Peyer's patch (tissue), 4 donors: ENCODE measurements at places on chromosomes 4 and X. TPM values are rescaled to one million over a fixed set of nuclear protein-coding genes. Genes with fewer than 3 reads are reported as not detected.

The NSG1 gene
- total RNA-seq, result 2.0 TPM

The SNCA gene
- total RNA-seq, result 3.9 TPM

The MAGEA3 gene
- total RNA-seq, result not detected

The WDR44 gene
- total RNA-seq, result 35.5 TPM

The SASH3 gene
- total RNA-seq, result 6.2 TPM

The NKX6-1 gene
- total RNA-seq, result not detected

The TMEM271 gene
- total RNA-seq, result not detected

The CXCL6 gene
- total RNA-seq, result 1.6 TPM

The OPRPN gene
- total RNA-seq, result not detected
